Activated T-cell treated with anti-CD3 and anti-CD28 coated beads, Interleukin-2, amount 50 U/mL, for 72 hours (primary cell): ENCODE measurements at places on chromosomes 2 and 18. TPM values are rescaled to one million over a fixed set of nuclear protein-coding genes. Genes with fewer than 3 reads are reported as not detected.

The PCARE gene
- not detected for total RNA-seq

The EMILIN1 gene
- 1.0 TPM for total RNA-seq

The COMMD1 gene
- total RNA-seq = 34.7 TPM

The STK17B gene
- total RNA-seq = 279 TPM

The POTEI gene
- total RNA-seq = not detected

The SCG2 gene
- total RNA-seq = not detected

The GAREM1 gene
- 0.39 TPM for total RNA-seq

The GCKR gene
- not detected for total RNA-seq

The UBE2F gene
- 81.7 TPM for total RNA-seq

The PCGF1 gene
- 46.9 TPM for total RNA-seq

The LGALSL gene
- 3.1 TPM for total RNA-seq

The DNER gene
- not detected for total RNA-seq

The ALK gene
- 0.25 TPM for total RNA-seq

The CRYBA2 gene
- not detected for total RNA-seq

The COA5 gene
- total RNA-seq = 29.4 TPM

The LDAH gene
- total RNA-seq = 30.1 TPM

The FBXO41 gene
- total RNA-seq = 22.9 TPM

The DOCK10 gene
- 199 TPM for total RNA-seq

The ZNF804A gene
- total RNA-seq = not detected

The PSMA8 gene
- total RNA-seq = 0.81 TPM

The STAM2 gene
- total RNA-seq = 16.7 TPM

The EDAR gene
- 0.28 TPM for total RNA-seq

The NFU1 gene
- total RNA-seq = 61.2 TPM

The NPPC gene
- total RNA-seq = 0.58 TPM

The KCNS3 gene
- total RNA-seq = not detected

The ZSWIM2 gene
- not detected for total RNA-seq

The SLC25A52 gene
- total RNA-seq = not detected

The DNPEP gene
- total RNA-seq = 61.5 TPM

The NOP58 gene
- 300 TPM for total RNA-seq

The PIAS2 gene
- 23.4 TPM for total RNA-seq

The SNORC gene
- 4.0 TPM for total RNA-seq

The EMX1 gene
- total RNA-seq = 0.44 TPM

The FRZB gene
- total RNA-seq = not detected

The KLHL41 gene
- total RNA-seq = 0.09 TPM

The RGPD4 gene
- total RNA-seq = not detected

The YWHAQ gene
- 207 TPM for total RNA-seq

The PAIP2B gene
- total RNA-seq = 3.1 TPM

The NYAP2 gene
- total RNA-seq = not detected

The MC2R gene
- not detected for total RNA-seq

The AKAIN1 gene
- not detected for total RNA-seq

The FBLN7 gene
- total RNA-seq = 22.3 TPM

The C2orf80 gene
- total RNA-seq = not detected

The LRRC30 gene
- total RNA-seq = not detected

The EFR3B gene
- total RNA-seq = 0.60 TPM

The MARCO gene
- not detected for total RNA-seq

The ANXA4 gene
- total RNA-seq = 30.2 TPM

The RBBP8 gene
- total RNA-seq = 64.2 TPM

The NLRC4 gene
- 0.58 TPM for total RNA-seq
